ENCODE measurements at places on chromosomes 4 and X.

GRCh38 chr4:26140150-26140898 lies 180.5 kb upstream of the RBPJ start:
- no peak for DNase-seq

GRCh38 chr4:184357772-184358171 lies 116.6 kb downstream of the IRF2 start:
- DNase-seq: no peak

GRCh38 chrX:52015794-52016193 lies 53.2 kb downstream of the MAGED4B start:
- DNase-seq: no peak

DNA sequence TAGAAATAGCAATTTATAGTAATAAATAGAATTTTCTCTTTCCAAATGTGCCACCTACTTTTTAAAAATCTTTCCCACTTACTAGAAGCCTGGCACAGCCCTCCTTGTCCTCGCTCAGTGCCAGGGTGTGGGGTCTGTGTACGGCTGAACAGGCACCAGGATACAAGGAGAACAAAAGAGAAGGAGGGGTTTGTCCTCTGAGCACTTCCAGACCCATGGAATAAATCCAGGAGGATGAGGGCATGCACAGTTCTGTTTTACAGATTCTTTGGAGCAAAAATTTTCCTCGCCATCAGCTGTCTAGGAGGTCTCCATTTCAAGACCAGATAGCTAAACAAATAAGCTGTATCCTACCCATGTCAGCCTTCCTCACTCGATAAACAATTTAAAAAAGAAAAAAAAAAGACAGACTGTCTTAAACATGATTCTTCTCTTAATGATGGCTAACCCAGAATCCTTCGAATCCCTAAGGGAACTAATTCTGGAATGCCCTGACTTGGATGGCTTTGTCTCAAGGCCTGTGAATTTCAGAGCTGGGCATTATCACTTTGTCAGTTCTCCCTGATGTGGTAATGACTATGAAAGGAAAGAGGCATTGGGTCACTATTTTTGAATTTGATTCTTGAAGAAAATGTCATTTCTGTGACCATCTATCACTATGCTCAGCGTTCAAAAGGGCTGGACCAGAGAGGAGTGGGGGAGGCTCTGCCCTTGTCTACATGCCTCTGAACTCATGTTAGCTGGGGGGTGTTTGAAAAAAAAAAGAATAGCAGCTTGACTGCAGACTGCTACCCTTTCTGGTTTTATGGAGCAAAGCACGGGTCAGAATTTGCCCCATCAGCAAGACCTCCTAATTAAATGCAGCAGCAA lies 151.0 kb downstream of the DCTD start:
- DNase-seq: no peak

All from stimulated activated naive CD4-positive, alpha-beta T cell (primary cell).